ENCODE measurements at places on chromosomes 6 and 20.

DNA sequence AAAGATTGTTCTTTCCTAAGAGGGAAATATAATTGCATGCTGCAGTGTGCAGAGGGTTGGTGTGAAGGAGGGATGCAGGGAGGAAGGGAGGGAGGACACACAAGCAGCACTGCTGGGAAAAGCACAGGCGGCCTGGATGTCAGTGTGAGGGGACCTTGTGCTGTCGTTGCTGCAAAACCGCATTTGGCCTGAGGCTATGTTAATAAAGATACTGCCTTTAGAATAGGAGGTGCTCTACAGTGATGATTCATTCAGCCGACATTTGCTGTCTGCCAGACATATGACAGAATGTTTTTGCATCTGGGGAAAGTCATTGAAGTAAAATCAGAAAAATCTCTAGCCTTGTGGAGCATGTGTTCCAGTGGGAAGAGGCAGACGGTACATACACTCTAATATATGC lies 50.5 kb upstream of the TRIM26 start:
- no peak for DNase-seq

DNA sequence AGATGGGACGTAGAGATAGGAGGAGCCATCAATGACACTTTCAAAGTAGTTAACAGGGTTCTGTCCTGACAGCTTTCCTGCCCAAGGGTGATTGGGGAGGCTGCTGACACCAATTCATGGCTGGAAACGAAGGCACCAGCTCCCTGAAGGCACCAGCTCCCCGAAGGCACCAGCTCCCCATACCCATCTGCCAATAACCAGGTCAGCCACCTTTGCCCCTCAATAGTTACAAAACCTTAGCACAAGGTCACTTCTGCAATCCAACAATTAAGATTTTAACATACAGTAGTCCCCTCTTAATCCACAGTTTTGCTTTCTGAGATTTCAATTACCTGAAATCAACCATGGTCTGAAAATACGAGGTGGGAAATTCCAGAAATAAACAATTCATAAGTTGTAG lies 51.7 kb downstream of the ELOVL5 start:
- DNase-seq, result no peak

DNA sequence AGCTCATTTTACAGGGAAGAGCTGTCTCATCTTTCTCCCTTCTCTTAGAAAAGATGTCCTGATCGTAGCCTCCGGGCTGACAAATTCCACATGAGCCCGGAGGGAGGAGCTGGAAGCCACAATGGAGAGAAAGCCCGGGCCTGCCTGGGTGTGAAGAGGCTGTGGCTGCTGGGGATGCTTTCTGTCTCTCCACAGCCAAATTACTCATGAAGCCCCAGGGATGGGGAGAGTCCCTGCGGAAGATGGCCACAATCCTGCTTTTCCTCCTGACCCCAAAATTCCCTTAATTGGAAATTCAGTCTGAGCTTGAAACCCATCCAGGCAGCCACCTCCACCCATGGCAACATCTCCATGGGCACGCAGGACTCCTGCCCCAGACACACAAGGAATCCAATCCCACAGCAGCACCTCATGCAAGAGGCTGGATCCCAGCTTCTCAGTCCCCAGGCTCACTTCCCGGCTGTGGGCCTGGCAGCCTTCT lies 32.4 kb downstream of the JPH2 start:
- DNase-seq, result no peak

- DNase-seq, result no peak
Measured at GRCh38 chr6:50062051-50062450, 12.3 kb upstream of the DEFB112 start.

DNA sequence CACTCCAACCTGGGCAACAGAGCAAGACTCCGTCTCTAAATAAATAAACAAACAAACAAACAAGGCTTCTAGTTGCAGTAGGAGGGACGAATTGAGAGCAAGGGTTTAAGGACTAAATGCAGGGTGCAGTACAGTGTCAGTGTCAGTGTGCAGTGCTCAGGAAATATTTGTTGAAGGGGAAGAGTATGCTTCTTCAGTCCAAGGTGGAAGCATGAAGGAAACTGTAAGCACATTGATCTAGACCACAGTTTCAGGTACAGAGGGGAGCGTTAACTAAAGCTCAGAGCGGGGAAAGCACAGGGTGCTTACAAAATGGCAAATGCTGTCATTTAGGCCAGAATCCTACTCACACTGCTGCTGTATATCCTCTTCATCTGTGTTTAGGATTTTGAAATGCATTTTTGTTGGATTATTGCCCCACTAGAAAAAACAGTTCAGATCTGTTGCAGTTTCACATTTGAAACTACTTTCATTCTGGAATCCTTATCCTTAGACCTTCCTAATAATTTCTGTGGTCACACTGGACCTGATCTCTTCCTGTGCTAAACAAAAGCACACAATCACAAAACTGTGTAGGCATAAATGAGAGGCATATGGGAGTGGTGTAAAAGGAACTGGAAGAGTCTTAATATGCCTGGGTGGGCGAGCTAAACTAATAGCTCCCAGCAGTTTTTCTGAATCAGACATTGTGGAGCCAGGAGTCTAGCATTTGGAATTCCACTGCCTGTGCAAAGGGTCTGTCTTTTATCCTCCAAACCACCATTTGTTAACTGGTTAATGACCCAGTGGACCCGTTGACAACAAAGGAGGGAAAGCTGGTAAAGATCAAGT lies 41.4 kb downstream of the CBFA2T2 start:
- no peak for DNase-seq

- DNase-seq, result no peak
Measured at GRCh38 chr6:166529586-166529985, 56.9 kb downstream of the RAMACL start.

DNA sequence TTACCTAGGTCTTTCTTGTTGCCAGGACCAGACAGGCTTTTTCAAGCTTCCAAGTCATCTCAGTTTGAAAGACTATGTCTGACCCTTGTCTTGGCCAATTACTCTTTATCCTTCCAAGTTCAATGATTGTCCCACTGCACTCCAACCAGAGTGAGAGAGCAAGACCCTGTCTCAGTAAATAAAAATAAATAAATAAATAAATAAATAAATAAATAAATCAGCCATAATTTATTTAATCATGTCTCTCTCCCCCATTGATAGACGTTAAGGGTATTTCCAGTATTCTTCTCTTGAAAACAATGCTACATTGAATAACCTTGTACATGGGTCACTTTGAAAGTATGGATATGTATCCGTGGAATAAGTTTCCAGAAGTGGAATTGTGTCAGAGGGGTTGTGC lies 83.2 kb downstream of the PTPRA start:
- no peak for DNase-seq

DNA sequence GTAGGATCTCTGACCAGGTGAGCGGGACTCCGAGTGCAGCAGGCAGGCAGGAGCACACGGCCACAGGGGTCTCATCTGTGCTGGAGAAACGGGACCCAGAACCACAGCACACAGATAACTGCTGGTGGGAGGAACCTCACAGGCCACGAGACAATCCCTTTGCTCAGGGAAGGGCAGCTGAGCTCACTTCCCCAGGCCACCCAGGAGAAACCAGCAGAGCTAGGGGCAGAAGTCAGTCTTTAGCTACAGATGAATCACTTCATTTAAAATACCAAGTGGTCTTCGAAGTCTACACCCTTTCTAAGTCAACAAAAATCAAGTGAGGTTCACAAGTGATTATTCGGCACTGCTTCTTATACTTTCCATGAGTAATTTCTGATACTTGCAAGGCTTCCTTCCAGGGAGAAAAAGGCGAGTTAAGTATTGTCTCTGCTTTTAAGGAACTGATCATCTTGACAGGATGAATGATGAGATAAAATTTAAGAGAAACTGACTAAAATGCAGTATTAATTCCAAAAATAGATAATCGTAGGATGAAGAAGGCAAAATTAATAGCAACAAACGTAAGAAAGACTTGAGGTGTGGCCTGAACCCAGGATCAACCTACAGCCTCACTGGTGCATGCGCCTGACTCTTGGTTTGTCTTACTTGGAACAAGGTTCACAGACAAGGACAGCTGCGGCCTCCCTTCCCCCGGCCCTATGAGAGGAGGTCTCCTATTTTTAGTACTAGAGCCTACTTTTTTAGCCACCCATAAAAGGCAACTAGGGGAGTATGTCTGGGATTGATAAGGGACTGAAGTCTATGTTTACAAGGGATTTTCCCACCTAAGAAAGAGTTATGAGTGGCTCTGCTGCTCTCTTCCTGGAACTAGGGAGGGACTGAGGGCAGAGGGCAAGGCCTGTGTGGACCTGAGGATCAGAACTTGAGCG lies 233.6 kb downstream of the TTLL2 start:
- no peak for DNase-seq

DNA sequence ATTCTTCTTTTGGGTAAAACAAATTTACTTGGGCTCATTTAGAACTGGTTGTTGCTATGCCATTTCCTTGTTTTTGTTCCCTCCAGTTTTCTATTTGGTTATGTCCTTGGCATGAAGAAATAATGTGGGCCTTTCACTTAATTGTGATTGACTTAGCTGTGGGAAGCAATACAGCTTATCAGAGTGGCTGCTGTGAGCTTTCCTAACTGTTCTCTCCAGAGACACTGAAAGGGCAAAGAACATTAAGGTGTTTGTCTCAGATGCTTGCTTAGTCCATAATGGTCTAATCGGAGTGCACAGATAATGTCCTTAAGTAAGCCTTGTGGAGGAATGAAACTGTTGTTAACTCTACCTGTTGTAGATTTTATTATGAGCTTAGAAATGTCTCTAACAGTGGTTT lies 56.6 kb downstream of the SH3BGRL2 start:
- DNase-seq, result no peak

DNA sequence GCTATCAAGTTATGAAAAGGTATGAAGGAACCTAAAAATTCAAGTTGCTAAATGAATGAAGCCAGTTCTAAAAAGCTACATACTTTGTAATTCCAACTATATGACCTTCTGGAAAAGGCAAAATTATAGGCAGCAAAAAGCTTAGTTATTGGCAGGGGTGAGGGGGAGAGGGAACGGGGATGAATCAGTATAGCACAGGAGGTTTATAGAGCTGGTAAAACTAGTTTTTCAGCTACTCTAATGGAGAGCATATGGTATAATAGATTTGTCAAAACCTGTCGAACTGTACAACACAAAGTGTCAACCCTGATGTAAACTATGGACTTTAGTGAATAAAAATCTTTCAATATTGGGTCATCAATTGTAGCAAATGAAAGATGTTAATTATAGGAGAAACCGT lies 18.7 kb downstream of the MANEA start:
- no peak for DNase-seq

- DNase-seq, result no peak
Measured at GRCh38 chr6:41663568-41663967, 25.3 kb downstream of the MDFI start.

DNA sequence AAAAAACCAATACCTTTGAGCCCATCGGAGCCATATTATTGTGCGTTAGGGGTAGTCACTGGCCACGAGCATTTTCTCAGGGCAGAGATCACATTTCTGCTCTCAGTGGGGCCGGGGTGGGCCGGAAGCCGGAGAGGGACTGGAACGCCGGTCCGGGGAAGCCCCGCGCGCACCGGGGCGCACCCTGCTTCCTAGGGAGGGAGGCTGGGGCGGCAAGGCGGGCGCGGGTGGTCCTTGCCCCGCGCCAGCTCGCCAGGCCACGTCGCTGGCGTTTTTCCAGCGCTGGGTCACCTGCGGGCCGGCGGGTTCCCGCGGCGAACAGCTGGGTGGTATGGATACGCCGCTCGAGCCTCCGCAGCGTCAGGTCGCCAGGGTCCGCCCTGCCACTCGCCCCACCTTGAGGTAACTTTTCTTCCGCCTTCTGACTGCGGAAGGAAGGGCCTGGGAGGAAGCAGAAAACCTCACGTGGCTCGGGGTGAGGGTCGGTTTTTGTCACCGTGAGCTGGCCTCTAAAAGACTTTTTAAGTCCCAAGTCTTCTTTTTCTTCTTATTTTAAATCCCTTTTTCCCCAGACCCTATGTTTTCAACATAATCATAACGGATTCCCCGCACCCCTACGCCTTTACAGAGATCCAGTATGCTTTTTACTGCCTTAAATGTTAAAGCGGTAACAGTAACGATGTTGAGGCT lies 2.7 kb upstream of the EEF1A1 start:
- peak; percentile 71 for DNase-seq

GRCh38 chr6:129733290-129733689 lies 23.3 kb upstream of the ARHGAP18 start:
- no peak for DNase-seq

DNA sequence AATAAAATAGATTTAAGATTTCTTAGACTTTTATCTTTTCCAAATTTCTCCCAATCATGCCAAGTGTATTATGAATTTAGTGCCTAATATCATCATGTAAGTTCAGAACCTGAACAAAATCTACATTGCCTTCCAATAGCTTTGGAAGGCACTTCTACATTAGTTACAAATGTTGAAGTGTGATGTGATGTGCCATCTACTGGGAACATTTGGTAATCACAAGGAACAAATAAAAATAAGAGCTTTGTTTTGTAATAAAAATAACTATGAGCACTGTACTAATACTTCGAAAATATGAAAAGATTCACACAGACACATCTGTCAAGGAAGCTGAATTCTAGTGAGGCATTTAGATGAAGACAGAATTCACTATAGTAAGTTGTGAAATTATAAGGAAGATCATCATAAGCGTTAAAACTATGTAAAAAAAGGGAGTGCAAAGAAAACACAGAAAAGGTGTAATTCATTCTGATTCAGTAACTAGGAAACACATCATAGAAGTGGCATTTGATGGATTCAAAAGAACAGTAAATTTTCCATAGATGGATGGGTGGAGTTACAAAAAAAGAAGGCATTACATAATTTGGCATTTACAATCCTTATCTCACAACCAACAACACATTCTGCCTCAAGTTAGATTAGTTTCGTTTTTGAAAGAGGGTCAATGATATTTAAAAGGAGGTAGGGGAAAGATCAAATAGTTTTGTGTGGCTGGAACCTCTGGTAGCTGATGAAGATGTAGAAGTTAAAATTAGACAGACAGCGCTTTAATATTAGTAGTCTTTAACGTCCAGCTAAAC lies 161.0 kb downstream of the ASCC3 start:
- DNase-seq, result peak; percentile 76

DNA sequence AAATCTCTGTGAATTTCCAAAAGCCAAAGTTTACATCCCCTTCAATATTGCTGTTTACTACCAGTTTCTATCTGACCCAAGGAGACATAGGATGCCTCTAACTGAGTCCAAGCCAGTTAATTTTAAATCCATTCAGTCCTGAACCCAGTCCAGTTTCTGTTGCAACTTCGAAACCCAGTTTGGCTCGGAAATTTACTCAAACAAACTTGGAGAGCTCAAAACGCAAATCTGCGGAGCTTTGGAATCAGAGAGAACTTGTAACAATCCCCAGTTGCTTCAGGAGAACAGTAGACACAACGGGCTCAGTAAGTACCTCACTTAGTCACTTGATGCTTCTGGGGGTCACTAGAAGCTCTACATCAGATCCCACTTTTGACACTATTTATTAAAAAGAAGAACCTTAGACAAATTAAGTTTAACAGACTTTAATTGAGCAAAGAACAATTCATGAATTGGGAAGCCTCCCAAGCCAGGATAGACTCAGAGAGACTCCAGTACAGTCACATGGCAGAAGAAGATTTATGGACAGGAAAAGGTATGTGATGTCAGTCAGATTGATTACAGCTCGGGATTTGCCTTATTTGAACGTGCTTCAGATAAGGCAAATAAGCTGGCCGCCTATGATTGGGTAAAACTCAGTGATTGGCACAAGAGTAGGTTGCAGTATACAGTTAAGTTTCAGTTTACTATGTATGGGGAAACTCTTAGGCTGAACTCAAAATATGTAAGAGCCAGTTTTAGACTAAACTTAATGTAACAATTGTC lies 118.0 kb downstream of the RFPL4B start:
- DNase-seq, result no peak

GRCh38 chr6:124057461-124057860 lies 253.8 kb downstream of the NKAIN2 start:
- DNase-seq, result no peak

Measured in endothelial cell of umbilical vein (primary cell).